ENCODE measurements at places on chromosomes 1 and 21. TPM values are rescaled to one million over a fixed set of nuclear protein-coding genes. Genes with fewer than 3 reads are reported as not detected.

DNA sequence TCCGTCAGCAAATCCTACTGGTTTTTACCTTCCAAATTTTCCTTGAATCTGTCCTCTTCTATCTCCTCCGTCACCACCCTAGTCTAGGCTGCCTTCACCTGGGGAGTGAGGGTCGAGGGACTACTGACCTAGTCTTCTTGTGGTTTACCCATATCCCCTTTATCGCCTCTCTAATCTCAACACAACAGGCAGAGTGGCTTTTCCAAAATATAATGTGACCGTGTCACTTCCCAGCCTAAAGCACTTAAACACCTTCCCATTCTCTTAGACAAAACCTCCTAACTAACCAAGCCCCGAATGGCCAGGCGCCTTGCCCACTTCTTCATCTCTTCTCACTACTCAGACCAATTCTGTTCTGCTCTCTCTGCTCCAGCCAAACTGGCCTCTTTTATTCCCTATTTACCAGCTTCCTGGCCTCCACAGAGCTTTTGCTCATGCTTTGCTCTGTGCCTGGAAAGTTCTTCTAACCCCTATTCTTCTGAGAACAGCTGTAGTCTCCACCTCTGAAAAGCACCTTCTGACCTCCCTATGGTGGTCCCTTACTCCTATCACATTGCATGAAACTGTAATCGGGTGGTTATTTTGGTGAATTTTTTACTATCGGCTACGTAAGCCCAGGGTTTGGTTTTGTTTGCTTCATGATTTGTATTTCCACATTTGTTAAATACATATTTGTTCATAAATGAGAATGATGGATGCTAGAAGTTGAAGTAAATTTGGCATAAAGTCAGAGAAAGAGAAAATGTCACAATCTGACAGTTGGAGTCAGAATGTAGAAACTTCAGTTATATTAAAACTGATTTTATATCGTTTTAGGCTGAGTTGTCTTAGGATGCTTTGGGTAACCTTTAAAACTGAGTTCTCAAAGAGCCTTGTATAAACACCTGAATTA, 1.2 kb upstream of the NBPF1 start:
- DNase-seq, result peak; percentile 54

DNA sequence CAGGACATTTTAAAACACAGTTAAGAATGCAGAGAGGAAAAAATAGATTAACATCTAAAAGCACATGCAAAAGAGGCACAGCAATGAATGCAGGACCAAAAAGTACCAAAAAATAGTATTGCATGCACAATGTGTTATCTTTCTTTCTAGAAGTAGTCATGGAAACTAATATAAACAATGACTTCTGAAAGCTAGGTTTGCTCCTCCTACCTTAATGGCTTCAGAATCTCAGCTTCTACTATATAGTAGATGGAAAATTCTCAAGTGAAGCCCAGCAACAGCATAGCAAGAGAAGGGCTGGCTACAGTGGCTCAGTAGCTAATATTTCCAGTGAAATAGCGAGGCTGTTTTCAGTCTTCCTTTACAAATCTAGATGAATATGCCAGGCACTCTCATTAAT, 125.1 kb downstream of the CRB1 start:
- no peak for DNase-seq

GRCh38 chr1:32816676-32817158, 441 bp downstream of the YARS1 start:
- DNase-seq, result no peak

GRCh38 chr1:202159534-202160371, 649 bp downstream of the PTPN7 start:
- peak; percentile 61 for DNase-seq

DNA sequence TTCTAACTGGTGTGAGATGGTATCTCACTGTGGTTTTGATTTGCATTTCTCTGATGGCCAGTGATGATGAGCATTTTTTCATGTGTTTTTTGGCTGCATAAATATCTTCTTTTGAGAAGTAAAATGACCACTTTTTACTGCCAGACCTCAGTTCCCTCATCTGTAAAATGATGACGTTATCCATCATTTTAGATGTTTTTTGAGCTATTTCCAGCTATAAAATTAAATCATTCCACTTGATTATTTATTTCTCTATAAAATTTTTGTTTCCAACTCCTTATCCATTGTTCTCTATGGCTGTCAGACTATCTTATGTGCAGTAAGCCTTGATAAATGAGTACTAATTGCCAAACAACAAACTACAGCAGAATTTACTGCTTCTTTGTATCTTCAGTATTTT, 33.2 kb downstream of the RGS5 start:
- DNase-seq, result no peak

GRCh38 chr1:83760226-83761021, 238.5 kb downstream of the TTLL7 start:
- DNase-seq, result no peak

DNA sequence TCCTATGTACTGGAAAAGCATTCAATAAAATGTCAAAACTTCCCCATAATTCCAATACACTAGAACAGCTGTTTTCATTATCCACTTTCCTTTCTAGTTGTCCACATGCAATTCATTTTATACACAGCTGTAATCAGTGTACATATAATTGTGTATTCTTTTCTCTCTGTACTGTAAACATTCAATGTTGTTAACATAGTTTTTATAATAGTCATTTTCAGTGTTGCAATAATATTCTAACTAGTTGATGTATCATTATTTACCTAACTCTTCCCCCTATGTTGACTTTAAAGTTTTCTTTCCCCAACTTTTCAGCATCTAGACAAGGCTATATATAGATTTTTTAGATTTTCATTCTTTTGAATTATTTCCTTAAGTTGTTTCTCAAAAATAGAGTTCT, 44.4 kb downstream of the DIPK1A start:
- no peak for DNase-seq

DNA sequence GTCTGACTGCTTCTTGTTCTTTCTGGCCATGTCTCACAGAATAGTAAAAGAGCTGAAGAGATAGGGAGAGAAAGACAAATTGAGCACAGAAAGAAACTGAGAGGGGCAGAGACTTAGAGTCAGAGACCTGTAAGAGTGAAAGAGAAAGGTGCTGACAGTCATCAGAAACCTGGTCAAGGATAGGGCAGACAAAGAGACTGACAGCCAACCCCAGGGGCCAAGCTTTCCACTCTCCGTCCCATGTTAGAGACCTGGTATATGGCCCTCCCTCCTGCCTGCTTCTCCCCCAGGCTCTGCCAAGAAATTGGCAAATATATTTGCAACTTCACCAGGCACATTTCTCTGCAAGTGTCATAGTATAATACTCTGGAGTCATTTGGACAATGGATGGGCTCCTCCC, 64.6 kb downstream of the RHBG start:
- no peak for DNase-seq

- no peak for DNase-seq
Observed at GRCh38 chr1:247324923-247325322, 6.7 kb downstream of the ZNF496 start.

DNA sequence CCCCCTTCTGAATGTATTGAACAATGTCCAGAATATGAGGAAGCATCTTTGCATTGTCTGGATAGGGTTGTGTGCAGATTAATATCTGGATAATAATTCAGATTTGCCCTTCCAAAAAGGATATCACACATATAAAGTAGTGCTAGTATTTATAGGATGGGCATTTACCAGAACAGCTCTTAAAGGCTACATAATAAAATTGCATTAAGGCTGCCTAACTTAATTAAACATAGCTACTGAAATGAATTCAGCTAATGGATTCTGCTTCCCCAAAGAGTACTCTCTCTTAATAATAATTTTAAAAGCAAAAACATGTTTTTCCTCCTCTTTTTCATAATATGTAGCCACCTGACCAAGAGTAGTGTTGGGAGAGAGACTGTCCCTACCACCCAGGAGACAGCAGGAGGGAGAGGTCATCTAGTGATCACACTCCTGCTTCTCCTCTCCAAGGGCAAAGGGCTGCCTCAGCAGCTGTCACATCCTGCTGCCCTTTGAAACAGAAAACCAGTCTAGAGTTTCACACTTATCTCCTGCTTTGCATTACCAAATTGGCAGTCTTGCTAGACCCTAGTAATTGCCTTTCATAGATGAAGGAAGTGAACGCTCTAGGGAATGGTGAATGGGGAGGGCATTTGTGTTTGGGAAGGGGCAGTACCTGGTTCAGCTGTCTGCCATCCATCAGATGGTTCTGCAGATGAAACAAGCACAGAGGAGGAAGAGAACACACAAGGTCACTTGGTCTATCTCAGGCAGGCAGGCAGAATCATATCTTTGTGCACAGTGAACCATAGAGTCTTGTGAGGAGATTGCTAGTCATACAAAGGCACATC, 29.3 kb upstream of the DDAH1 start:
- DNase-seq, result no peak

GRCh38 chr1:182279724-182280503, 111.7 kb downstream of the GLUL start:
- DNase-seq, result no peak

DNA sequence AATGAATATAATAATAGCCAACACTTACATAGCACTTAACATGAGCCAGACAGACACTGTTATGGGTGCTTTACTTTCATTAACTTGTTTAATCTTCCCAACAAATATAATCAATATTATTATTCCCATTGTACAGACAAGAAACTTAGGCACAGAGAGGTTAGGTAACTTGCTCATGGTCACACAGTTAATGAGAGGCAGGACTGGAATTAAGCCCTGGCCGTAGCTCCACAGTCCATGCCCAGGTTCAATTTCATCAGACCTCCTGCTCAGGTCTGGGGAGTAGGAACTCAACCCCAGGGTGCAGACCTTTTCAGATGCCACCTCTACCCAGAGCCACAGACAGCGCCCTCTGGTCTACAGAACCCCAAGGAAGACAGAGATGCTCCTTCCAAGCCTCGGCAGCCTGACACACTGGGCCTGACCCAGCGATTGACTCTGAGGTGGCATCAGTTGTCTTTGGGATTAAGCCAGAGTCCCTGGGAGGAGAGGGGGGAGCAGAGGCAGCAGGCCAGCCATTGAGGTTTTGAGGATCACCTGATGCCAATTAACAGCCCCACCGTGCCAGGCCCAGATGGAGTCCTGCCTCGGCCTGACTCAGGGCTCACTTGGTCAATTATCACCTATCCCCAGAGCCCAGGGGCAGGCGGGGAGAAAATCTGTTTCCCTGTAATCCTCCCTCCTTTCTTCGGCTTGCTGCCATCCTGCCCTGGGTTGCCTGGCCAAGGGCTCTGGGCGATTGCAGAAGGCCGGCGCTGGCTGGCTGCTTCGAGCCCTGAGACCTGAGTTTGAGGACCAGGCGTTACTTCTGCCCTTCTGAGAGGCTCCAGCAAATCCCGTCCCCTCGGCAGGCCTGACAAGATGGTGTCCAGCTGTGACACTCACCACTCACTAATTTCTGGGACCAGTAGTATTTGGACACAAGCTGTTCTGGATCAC, 116.7 kb downstream of the LACTBL1 start:
- DNase-seq, result no peak

- no peak for DNase-seq
Observed at GRCh38 chr21:14943616-14944015, 121.2 kb downstream of the NRIP1 start.

- DNase-seq, result no peak
Observed at GRCh38 chr21:42057851-42058437, 13.2 kb upstream of the UMODL1 start.

GRCh38 chr1:63743781-63744180, 30.0 kb upstream of the ROR1 start:
- DNase-seq, result no peak

DNA sequence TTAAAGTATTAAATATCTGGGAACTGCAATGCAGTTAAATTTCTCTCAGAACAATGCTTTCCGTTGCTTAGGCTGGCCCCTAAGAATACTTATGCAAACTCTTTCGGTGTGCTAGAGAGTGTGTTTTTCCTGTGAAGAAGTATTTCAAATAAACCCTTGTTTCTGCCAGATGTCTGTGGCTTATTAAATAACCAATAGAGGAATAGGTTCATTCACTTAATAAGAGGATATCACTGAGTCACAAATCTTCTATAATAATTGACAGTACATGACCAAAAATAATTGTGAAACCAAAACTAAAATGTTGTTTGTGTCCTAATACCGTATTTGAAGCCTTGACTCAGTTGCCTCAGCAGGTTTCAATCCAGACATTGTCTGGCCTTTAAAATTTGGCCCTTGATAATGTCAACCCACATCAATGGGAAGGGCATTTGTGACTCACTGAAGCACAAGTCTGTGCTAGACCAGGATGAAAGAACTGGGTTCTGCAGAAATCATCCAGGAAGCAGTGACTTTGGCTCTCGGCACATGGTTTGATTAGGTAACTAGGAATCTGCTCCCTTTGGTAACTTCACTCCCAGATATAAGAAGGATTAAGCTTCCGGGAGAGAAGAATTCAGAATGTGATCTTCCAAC, 104.2 kb upstream of the BARHL2 start:
- no peak for DNase-seq

GRCh38 chr1:22289307-22289995, 146.6 kb upstream of the WNT4 start:
- peak; percentile 18 for DNase-seq

GRCh38 chr1:10694274-10694632, 102.2 kb downstream of the CASZ1 start:
- peak; percentile 16 for DNase-seq

- no peak for DNase-seq
Observed at GRCh38 chr1:171507435-171507834, 22.1 kb downstream of the PRRC2C start.

DNA sequence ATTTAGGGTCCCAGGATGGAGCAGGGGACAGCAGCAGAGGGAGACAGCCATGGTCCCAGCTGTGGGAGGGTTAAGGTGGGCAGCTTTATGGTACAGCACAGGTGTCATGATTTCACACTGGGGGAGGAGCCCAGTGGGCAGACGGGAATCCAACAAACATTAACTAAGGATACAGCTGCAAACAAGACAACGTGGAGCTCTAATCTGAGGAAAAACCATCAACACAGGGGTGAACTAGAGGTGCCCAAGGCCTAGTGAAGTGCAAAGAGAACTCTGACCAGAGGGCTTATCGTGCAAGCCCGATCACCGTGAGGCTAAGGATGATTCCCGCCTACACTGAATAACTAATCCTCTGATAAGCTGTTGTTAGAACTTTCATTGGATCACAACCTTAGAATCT, 18.7 kb downstream of the ECE1 start:
- DNase-seq, result no peak

- peak; percentile 63 for DNase-seq
Observed at GRCh38 chr1:155858800-155859233, 550 bp upstream of the SYT11 start.

DNA sequence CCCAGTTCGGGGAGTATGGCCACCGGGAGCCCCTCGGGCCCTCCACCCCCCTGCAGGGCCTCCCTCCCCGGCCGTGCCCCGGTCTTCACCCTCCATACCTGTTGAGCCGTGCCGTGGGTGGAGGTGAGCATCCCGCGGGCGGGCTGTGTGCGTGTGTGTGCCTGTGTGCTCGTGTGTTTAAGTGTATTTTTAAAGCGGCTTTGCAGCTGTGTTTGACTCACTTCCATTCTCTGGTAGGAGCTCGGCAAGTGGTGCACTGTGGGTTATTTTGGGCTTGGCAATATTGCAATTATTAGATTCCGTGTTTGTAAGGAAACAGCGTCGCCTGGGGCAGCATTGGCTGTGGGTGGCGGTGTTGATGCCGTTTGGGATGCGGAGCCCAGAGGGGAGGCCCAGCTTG, 20.3 kb upstream of the PLCH2 start:
- no peak for DNase-seq

The CHRM3 gene
- total RNA-seq, result not detected

The PTPN22 gene
- total RNA-seq, result 54.4 TPM

The ALX3 gene
- total RNA-seq, result not detected

The ADAMTS1 gene
- total RNA-seq, result 0.31 TPM

The C1orf56 gene
- total RNA-seq, result 1.0 TPM

The BTBD8 gene
- 2.1 TPM for total RNA-seq

The RNU1-4 gene
- total RNA-seq, result 1,722 TPM

The RNU1-1 gene
- 1,722 TPM for total RNA-seq

The LCA5L gene
- total RNA-seq, result not detected

The CXADR gene
- total RNA-seq, result 0.14 TPM

The UBE2U gene
- total RNA-seq, result not detected

The HS2ST1 gene
- total RNA-seq, result 19.0 TPM

The AADACL4 gene
- total RNA-seq, result not detected

The PYHIN1 gene
- total RNA-seq, result 5.7 TPM

The DPT gene
- total RNA-seq, result not detected

All from activated naive CD4-positive, alpha-beta T cell treated with anti-CD3 and anti-CD28 coated beads, Interleukin-2, amount 50 U/mL, for 72 hours (primary cell).